Activated T-cell treated with anti-CD3 and anti-CD28 coated beads for 1 hour (primary cell): ENCODE measurements at places on chromosomes 13 and 19.

DNA sequence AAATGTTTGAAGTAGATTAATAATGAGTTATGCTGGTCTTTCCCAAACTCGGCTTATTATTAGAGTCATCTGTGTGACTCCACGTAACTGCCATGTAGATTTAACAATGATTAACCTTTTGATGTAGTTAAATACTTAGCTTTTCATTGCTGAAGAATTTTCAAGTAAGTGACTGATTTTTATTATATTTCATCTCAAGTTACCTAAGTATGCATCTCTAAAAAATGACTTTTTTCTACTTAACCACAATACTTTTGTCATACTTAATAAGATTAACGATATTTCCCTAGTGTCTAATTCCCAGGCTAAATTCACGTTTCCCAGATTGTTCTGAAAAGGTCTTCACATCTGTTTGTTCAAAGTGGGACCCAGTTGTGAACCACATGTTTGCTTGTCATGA is 17.8 kb downstream of the BIVM start:
- DNase-seq: no peak

- DNase-seq: no peak
These were observed 575 bp downstream of the SMIM44 start for GRCh38 chr19:3482507-3483225.

- no peak for DNase-seq
These were observed 372.7 kb downstream of the LIG4 start for GRCh38 chr13:107842562-107843180.

- no peak for DNase-seq
These were observed 309.4 kb upstream of the KLF12 start for GRCh38 chr13:74443631-74444030.

GRCh38 chr13:58630794-58631193 is 999.2 kb downstream of the PCDH17 start:
- DNase-seq: no peak

- no peak for DNase-seq
These were observed 2.9 kb downstream of the CCDC8 start for GRCh38 chr19:46410205-46411087.

DNA sequence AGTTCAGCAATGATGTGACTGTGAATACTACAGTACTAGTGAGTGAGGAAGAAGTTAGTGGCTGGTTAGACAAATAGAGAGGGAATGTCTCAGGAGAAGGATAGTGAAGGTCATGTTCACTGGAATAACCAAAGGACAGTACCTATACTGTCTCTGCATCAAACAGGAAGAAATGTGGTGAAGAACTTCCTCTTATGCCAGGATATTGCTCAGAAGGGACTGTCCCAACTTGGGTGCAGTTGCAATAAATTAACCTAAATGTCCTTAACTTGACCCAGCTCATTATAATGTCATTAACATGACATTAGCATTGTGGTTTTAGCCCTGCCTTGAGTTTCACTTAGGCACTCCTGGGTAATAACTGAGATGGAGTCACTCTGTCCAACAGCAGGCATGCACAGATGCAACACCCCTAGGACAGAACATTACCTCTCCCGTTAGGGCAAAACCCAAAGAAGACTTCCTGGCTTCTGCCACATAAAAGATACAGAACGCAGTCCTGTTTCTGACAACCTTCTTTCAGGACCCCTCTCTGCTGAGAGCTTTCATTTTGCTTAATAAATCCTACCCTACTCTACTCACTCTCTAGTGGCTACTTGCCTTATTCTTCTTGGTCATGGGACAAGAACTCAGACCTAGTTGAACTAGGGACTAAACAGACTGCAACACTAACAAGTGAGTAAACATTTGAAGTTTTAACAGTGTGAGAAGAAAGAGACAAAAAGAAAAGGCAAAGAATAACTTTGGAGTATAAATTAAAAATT is 1591.6 kb upstream of the MIR17HG start:
- no peak for DNase-seq

GRCh38 chr19:42199440-42200115 is 17.9 kb downstream of the DEDD2 start:
- DNase-seq: peak; percentile 30

DNA sequence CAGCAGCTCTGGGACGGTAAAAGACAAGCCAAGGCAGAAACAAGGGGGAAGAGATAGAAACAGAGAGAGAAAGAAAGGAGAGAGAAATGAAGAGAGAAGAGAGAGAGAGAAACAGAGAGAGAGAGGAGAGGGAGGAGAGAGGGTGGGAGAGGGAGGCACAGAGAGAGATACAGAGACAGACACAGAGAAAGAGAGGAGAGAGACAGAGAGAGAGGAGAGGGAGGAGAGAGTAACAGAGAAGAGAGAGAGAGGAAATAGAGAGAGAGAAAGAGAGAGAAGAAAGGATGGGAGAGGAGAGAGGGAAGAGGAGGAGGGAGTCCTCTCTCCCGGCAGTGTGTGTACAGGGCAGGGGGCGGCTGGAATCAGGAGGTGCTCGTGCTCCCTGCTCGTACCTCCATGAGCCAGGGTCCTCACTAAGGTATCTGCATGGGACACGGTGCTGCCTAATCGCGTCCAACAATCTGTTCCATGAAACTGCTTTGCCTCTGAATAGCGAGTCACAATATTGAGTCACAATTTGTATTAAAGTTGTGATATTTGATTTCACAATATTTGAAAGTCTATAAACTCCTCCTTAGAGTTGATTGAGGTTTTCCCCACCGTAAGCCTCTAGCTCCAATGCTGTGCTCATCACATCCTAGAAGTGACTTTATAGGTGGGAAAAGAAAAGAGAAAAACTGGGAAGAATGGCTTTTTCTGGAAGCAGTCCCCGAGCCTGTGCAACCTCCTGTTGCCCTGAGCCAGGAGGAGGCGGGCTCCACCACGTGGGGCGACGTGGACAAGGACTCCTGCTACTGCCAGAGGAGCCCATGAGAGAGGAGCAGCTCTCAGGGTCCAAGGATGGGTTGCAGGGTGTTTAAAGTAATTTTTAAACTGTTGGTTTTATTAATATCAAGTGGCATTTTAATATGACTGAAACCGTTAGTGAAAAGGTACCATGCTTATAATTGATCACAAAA is 81.7 kb upstream of the ARHGEF7 start:
- no peak for DNase-seq

- no peak for DNase-seq
These were observed 43.3 kb upstream of the PCDH8 start for GRCh38 chr13:52891706-52892105.

- no peak for DNase-seq
These were observed 41.9 kb upstream of the CYP2A7 start for GRCh38 chr19:40923934-40924391.

DNA sequence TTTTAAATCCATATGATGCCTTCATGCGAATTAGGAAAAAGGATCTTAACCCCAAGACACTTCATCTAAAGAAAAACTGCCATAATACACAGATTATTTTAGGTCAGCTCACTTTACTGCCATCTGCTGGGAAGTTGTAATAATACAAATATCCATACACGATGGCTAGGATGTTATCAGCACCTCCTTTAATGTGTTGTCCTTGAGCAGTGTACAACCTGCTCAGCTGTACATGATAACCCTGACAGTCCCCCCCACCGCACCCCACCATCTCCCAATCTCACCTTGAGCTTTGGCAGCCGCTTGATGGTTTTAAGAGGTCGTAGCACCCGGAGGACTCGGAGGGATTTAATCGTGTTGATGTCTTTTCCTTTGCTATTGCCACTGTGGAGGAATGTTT is 112.2 kb downstream of the IER2 start:
- DNase-seq: no peak

GRCh38 chr19:36152352-36153091 is at the start of gene COX7A1:
TSS of gene COX7A1 (minus strand) at chr19:36152447. CDS start at chr19:36152407, 40 bp downstream.
- DNase-seq: no peak

GRCh38 chr13:97344265-97345175 is 89.4 kb upstream of the RAP2A start:
- DNase-seq: peak; percentile 20

GRCh38 chr13:92578358-92578757 is 648.2 kb upstream of the GPC6 start:
- no peak for DNase-seq
